ENCODE measurements at places on chromosomes 3 and 15.

DNA sequence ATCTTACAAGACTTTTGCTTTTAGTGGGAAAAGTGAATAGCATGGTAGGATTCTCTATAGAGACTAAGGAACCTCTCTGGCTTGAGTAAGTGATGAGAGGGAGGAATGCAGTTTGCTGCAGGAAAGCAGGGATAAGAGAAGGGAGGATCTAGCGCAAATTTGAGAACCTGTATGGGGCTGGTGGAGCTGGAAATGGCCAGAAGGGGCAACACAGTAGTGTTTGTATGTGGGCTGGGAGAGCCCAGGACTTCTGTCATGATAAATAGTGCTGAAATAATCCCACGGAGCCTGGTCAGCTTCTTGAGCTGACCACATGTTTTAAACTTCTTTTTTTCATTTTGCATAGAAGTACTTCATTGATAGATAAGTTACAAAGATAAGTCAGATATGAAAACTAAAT lies 11.2 kb upstream of the SHC4 start:
- DNase-seq = no peak

- DNase-seq = no peak
Observed at GRCh38 chr3:132406587-132406986, 10.7 kb upstream of the DNAJC13 start.

DNA sequence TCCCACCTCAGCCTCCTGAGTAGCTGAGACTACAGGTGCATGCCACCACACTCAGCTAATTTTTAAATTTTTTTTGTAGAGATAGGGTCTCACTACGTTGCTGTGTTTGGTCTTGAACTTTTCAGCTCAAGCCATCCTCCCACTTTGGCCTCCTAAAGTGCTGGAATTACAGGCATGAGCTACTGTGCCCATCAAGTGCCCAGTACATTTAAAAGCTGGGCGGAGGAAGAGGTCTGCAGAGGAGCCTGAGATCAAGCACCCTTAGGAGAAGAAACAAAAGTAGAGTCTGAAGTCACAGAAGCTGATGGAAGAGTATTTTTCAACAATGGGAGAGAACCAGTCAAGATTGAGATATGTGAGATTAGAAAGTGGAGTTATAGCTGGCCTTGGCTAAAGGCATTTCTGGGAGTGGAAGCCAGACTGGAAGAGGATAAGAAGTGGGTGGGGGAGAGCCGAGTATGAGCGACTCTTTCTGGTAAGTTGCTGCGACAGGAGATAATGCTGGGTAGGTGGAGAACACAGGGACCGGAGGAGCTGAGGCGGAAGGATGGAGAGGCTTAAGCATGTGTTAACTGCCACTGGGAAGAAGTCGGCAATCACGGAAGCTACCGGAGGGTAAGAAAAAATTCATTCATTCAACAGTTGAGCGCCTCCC lies 782 bp upstream of the IREB2 start:
- DNase-seq = no peak

DNA sequence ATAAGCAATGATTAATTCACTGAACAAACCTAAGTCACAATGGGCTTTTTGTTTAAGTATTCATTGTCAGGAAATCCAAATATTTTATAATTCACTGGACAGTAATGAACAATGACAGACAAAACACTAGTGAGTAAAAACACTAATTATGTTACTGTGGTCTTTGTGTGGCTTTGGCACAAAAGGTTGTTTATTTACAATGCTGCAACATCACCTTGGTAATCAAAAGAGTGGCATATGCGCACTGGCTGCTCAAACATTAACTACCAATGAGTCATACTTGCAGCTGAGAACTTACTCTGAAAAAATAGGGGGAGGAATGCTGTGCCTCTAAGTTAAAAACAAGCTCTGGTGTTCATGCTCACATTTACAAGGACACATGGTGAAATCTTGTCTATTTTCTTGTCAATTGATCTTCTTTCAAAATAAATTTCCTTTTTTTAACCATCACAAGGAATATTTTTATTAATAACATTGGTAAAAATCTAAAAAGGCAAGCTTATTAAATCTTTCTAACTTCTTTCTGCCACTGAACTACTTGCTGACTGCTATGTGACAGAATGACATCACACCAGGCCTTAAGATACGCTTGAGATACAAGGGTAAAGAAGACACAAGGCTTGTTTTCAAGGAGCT lies 85.2 kb upstream of the PPIB start:
- DNase-seq = no peak

DNA sequence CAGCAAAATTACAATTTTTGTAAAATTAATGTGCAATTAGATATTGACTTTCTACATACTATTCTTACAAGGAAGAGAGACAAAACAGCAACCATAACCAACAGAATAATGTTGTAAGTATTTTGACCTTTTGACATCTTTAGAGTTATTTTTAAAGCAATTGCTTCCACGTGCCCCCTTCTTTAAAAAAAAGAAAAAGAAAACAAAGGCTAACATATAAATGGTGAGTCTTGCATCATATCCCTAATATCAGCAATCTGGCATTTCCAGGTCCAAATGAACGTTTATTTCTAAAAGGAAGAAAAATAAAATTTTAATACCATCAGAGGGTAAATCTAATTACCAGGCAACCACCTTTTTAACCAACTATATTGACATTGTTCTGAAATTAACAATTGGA lies 19.3 kb upstream of the STRIT1 start:
- DNase-seq = no peak

DNA sequence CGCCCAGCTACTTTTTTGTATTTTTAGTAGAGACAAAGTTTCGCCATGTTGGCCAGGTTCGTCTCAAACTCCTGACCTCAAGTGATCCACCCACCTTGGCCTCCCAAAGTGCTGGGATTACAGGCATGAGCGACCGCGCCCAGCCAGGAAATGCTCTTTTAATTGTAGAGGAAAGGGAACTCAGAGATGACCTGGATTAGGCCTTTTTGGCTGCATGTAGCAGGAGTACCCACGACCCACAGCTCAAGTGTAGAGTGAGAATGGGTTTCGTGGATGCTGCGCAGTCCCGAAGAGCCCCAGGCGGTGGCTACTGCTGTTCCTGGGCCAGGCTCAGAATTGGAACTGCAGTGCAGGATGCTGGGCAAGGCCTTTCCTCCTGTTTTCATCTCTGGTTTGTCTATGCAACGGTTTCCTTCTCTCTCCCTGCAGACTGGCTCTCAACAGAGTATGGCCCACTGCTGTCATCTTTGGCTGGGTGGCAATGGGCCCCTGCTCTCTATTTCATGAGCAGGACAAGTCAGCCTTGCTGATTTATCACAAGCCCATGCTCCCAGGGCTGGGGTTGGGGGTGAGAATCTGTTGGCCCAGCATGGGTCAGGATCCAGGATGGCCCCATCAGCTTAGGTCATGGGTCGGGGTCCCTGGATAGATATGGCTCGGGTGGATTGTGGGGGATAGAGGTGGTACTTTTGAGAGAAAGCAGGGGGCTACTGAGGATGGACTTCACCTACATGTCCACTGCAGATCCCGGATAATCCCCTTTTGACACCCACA lies 51.2 kb downstream of the GASK1A start:
- DNase-seq = no peak

DNA sequence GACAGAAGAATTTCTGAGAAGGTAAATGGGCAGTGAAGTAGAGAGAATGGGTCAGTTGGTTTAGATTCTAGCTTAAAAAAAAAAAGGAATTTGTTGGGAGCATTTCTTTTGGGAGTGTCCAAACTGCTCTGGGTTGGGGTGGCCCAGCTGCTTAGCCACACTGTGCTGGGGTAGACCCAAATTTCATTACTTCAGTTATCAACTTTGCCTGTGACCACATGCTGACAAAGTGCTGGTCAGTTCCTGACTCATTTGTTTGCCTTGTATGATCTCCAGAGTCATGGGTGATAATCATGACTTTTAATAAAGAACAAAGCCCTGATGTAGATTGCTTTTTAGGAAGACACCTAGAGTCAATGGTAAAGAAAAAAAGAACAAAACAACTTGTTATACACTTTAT lies 121.5 kb upstream of the FGF7 start:
- no peak for DNase-seq

GRCh38 chr3:170130532-170130931 lies 51.0 kb downstream of the PHC3 start:
- DNase-seq = no peak

- no peak for DNase-seq
Observed at GRCh38 chr15:60079210-60079609, 75.1 kb downstream of the FOXB1 start.

- DNase-seq = no peak
Observed at GRCh38 chr15:92725171-92725570, 69.6 kb upstream of the FAM174B start.

- no peak for DNase-seq
Observed at GRCh38 chr3:42084586-42084985, 6.6 kb upstream of the TRAK1 start.

GRCh38 chr3:42501321-42501680 lies 1.1 kb upstream of the VIPR1 start:
- DNase-seq = no peak

- no peak for DNase-seq
Observed at GRCh38 chr15:80691575-80691974, 3.5 kb upstream of the ABHD17C start.

DNA sequence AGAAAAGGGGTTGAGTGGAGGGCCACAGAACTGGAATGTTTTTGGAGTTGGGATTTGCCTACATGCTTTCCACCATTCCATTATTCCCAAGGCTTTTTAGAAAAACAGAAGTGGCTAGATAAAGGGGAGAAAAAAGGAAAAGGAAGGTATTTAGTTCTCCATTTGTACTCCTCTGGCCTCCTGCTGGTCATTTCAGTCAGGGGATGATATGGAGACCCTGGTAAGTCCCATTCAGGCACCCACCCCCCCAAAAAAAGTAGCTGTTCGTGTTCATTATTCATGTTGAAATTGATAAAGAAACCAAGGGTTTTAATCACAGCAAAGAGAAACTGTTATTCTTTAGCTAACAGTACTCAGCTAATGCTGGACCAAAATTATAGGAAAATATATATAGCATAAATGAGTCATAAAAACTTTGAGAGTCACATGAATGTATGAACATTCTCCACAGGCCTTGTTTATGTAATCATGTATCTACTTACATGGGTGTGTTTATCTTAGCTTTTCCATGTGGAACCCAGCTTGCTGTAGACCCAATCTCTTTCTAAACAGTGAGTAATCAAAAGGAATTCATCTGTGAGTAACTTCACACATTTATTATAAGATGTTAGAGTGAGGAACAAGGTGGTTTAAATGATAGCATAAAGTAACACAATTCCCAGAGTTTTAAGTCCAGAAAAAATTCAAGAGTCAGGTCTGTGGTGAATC lies 167.2 kb downstream of the KCNMB2 start:
- no peak for DNase-seq

DNA sequence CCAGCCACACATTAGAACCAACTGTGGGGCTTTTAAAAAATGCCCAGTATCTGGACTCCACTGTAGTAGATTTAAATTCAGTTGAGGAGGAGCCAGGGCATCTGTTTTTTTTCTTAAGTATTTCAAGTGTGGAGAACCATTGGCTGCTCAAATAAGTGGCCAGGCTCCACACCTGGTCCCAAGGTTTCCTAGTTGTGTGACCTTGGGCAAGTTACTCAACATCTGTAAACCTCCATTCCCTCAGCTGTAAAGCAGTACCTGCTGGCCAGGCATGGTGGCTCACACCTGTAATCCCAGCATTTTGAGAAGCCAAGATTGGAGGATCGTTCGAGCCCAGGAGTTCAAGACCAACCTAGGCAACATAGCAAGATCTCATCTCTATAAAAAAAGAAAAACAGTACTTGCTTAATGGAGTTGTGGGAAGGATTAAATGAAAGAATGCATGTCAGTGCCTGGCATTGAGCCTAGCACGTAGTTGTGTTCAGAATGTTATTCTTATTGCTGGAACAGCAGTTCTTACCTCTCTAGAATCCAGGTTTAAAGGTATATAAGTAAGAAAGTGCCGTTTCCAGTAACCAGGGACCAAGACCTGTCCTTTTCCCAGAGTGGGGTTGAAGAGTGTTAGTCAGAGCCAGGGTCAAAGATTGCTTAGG lies 2.0 kb downstream of the PPP1R14D start:
- no peak for DNase-seq

- DNase-seq = no peak
Observed at GRCh38 chr3:197028728-197029510, 698 bp downstream of the MELTF start.

GRCh38 chr15:39616731-39617455 lies 36.0 kb downstream of the THBS1 start:
- no peak for DNase-seq

DNA sequence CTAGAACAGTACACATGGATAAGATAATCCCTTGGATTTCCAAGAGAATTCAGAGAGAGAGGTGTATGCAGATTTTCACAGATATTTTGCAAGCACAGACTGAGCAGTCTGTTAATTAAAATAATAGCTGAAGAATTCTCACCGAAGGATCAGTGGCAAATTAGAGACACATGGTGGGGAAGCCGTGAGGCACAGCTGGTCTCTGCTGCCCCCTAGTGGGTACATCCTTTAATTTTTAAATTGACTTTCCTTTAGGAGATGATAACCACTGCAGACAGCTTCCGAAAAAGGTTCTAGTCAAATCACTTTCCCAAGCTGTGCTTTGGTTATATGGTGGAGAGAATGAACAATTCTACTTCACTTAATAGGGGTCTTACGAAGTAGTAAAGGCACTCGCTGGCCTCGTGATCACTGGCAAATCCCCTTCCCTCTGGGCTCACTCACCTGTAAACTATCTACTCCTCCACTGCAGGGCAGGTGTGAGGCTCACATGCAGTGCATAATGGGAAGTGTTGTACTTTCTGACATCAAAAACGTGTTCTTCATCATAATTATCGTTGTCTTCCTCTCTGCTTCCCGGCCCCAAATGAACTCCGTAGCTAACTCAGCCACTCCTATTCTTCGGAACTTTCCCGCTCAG lies 19.5 kb downstream of the MESD start:
- peak; percentile 64 for DNase-seq

DNA sequence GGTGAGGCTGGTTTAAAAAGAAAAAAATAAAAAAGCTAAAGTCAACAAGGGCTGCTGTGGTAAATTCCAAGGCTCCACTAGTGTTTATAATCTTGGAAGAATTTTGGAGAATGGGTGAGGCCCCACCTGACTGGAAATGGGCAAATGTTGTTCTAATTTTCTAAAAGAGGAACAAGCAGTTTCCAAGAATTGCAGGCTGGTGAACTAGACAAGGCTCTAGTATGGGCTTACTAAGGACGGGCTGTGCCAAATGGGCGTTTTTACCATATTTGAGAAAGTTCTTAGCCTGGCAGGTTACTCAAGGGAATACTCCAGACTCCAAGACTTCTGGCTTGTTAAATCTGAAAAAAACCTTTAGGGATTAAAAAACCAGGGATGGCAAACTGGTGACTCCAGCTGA lies 67.0 kb upstream of the ABHD2 start:
- no peak for DNase-seq

GRCh38 chr15:44366971-44367370 lies 60.5 kb upstream of the CTDSPL2 start:
- no peak for DNase-seq

- no peak for DNase-seq
Observed at GRCh38 chr3:65928110-65928509, 110.6 kb downstream of the MAGI1 start.

DNA sequence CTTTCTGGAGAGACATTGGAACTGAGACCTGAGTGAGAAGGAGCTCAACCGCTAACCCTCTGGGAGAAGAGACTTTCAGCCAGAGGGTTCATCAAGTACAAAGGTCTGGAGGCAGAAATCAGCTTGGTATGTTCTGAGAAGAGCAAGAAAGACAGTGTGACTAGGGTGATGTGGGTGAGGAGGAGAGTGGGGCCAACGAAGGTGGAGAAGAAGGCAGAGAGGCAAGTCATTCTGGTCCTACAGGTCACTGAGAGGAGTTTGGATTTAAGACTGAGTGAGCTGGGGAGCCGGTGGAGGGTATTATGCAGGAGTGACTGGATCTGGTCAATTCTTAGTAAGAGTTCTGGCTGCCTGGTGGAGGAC lies 12.2 kb downstream of the XIRP1 start:
- no peak for DNase-seq

GRCh38 chr3:114880078-114880477 lies 267.0 kb downstream of the ZBTB20 start:
- DNase-seq = no peak
